Thoracic aorta (tissue), 2 donors: ENCODE measurements at places on chromosomes 13 and 19. TPM values are rescaled to one million over a fixed set of nuclear protein-coding genes. Genes with fewer than 3 reads are reported as not detected.

Gene CDX2
- not detected for total RNA-seq

DNA sequence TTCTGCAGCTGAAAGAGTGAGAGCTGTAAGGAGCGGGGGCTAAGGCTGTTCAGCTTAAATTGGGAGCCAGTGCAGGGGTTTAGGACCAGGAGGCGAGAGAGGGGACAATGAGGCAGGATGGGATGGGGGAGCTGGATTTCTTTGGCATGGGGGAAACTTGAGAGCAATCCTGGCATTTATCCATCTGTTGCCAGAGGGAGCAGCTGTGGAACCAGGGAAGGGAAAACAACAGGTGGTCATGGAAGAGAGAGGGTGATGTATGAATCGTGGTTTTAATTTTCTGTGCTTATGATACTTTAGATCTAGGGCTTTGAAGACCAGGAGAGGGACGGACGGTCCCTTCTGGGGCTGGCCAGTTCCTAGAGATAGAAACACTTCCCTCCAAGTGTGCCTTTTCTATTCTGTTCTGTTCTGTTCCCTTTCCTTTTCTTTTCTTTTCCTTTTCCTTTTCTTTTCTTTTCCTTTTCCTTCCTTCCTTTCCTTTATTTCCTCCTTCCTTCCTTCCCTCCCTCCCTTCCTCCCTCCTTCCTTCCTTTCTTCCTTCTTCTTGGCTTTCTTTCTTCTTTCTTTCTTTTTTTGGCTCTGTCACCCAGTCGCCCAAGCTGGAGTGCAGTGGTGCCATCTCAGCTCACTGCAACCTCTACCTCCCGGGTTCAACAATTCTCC, 16.0 kb upstream of the CCL25 start:
- DNase-seq: no peak
- no peak overlapping the region for H3K4me3 ChIP-seq
- H3K27ac ChIP-seq: no peak overlapping the region
- H3K4me1 ChIP-seq: no peaks in the 10 kb centered on the region

GRCh38 chr19:18504886-18505610, 16.8 kb downstream of the ELL start:
- H3K27ac ChIP-seq: peak overlapping the region; percentile 37
- no peak for DNase-seq
- no peaks in the 10 kb centered on the region for H3K27me3 ChIP-seq
- peaks cover 83% of the 10 kb centered on the region for H3K4me1 ChIP-seq
- H3K36me3 ChIP-seq: no peaks in the 10 kb centered on the region
- H3K4me3 ChIP-seq: no peak overlapping the region

GRCh38 chr13:24619282-24619681, 60.9 kb upstream of the ATP12A start:
- H3K27ac ChIP-seq: no peak overlapping the region
- no peaks in the 10 kb centered on the region for H3K27me3 ChIP-seq
- no peaks in the 10 kb centered on the region for H3K36me3 ChIP-seq
- no peak for DNase-seq
- H3K4me1 ChIP-seq: no peaks in the 10 kb centered on the region

DNA sequence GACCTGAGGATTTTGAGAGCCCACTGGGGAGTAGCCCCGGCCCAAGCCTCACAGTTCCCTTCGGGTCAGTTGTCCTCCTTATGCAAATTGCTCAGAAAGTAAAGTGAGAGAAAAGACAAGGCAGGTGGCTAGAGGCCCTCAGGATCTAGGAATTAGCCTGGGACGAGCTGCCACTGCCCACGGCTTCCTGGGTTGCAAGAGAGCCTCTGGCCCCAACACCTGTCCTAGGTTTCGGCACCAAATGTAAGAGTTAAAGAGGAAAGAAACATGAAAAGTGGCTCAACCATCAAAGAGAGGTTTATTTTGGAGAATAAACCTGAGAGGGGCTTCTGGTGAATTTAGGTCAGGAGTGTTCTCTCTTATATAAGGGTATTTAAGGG, 25.6 kb downstream of the TMEM255B start:
- no peaks in the 10 kb centered on the region for H3K27me3 ChIP-seq
- no peak for DNase-seq
- no peaks in the 10 kb centered on the region for H3K4me1 ChIP-seq
- no peaks in the 10 kb centered on the region for H3K36me3 ChIP-seq
- no peak overlapping the region for H3K27ac ChIP-seq

DNA sequence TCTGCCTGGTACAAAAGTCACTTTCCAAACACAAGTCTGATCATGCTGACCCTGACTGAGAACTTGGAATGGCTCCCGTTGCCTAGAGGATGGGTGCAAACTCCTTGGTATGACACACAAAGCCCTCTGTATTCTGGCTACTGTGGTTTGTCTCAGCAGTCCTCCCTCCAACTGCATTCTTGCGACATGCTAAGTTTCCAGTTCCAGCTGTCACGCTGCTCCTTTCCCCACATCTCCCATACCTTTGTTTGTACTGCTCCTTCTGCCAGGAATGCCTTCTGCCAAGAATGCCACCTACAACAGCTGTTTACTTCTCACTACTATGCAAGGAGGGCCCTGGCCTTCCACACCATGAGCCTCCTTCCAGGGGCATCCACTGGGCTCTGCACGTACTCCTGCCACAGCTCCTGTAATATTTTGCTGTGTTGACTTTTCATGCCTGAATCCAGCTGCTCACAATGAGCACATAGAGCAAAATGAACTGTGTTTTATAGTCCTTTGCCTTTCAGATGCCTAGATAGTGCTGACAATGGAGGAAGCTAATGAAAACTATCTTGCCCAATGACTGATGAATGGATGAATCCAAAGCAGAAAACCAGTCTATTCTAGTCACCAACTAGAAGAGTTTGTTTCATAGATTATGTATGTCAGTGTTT, 543.7 kb downstream of the EFNB2 start:
- no peak overlapping the region for H3K27ac ChIP-seq
- H3K27me3 ChIP-seq: no peaks in the 10 kb centered on the region
- H3K4me1 ChIP-seq: no peaks in the 10 kb centered on the region
- no peaks in the 10 kb centered on the region for H3K36me3 ChIP-seq
- DNase-seq: no peak
- no peak overlapping the region for H3K4me3 ChIP-seq

DNA sequence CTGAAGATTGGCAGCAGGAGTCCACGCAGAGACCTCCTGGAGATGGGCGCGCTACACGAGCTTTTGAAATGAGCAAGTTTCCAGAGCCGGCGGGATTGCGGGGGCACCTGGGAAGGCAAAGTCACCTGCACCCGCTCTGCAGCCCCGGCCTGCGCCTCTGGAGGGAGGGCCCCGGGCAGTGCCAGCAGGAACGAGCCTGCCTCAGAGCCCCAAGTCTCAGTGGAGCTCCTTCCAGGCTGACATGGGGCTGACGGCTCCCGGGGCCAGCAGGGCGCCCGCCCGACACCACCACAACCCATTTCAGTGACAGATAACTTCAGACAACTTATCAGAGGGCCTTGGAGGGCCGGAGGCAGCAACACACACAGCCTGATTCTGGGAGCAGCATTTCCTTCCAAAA, 45.0 kb downstream of the RASA3 start:
- no peaks in the 10 kb centered on the region for H3K27me3 ChIP-seq
- H3K4me1 ChIP-seq: no peaks in the 10 kb centered on the region
- H3K27ac ChIP-seq: no peak overlapping the region
- H3K36me3 ChIP-seq: no peaks in the 10 kb centered on the region
- no peak for DNase-seq

Gene ZIC2
- not detected for total RNA-seq

DNA sequence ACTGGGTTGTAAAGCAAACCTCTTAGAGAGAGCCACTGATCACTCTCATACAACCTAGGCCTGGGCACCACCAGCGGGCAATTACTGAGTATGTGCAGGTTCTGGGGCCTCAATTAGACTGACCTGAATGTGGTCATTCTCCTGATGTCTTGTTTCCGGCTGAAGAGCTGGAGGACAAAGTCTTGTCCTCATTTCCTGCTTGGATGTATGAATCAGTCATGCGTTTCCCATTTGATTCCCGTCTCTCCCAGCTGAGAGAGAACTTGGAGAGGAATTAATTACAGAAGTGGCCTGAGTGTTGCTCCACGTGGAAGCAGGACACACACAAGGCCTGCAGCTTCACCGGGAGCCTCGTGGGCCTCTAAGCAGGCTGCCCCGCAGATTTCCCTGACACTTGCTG, 799.3 kb upstream of the ARGLU1 start:
- no peak for DNase-seq
- H3K36me3 ChIP-seq: no peaks in the 10 kb centered on the region
- H3K27me3 ChIP-seq: no peaks in the 10 kb centered on the region
- no peaks in the 10 kb centered on the region for H3K4me1 ChIP-seq
- H3K4me3 ChIP-seq: no peak overlapping the region

- no peaks in the 10 kb centered on the region for H3K4me1 ChIP-seq
- H3K36me3 ChIP-seq: peaks cover 27% of the 10 kb centered on the region
- DNase-seq: no peak
- no peak overlapping the region for H3K27ac ChIP-seq
- H3K4me3 ChIP-seq: no peak overlapping the region
These were observed 13.2 kb downstream of the C19orf44 start for GRCh38 chr19:16509141-16510061.

DNA sequence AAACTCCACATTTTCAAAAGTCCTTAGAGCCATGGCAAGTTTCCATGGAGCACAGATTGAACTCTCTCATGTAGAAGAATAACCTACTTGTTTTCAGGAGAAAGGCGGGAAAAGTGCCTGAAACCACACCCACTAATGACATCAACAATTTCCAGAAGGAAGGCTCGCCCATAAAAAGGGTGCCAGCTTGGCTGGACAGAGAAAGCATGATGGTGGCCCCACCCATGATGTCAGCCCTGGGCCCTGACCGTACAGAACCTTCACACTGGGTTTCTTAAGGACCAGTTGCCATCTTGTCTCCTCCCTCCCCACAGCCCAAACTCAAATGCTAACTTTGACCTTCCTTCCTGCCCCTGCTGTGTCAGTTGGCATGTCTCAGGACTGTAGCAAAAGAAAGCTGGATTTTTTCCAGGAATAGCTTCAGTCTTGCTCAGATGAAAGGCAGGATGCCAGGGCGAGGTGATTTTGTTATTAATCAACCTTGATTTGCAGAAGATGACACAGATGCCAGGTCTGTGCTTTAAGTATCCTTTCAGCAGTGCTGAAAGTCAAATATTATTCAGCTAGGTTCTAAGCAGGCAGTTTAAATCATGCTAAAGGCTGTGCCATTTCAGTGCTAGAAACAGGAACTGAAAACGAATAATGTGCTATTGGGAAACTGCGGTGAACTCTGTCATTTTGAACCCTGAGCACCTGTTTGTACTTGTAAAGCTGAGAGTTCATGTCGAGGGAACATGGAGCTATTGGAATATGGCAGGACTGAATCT, 89.5 kb upstream of the RFC3 start:
- no peak for DNase-seq
- no peak overlapping the region for H3K27ac ChIP-seq
- H3K36me3 ChIP-seq: no peaks in the 10 kb centered on the region
- H3K4me3 ChIP-seq: no peak overlapping the region
- peaks cover 2% of the 10 kb centered on the region for H3K4me1 ChIP-seq
